NCI-H1417 (cell line): ENCODE measurements at places on chromosomes 12 and 14.

- no peak for DNase-seq
These were observed 142.6 kb upstream of the PDZRN4 start for GRCh38 chr12:41045509-41045908.

GRCh38 chr14:99034711-99035171, 237.3 kb downstream of the BCL11B start:
- no peak for DNase-seq

GRCh38 chr14:89279649-89280232, 137.3 kb downstream of the FOXN3 start:
- peak; percentile 95 for DNase-seq

GRCh38 chr12:120394483-120395367, 25.8 kb upstream of the MSI1 start:
- peak; percentile 44 for DNase-seq

- no peak for DNase-seq
These were observed 574 bp upstream of the CRADD start for GRCh38 chr12:93676408-93677194.

GRCh38 chr12:48890657-48891418, 25.2 kb upstream of the RND1 start:
- DNase-seq, result peak; percentile 87

- no peak for DNase-seq
These were observed 653 bp upstream of the IFI27 start for GRCh38 chr14:94109915-94110250.

- DNase-seq, result no peak
These were observed 6.4 kb downstream of the ADIPOR2 start for GRCh38 chr12:1697271-1697670.
